ENCODE measurements at places on chromosomes 3 and 15. TPM values are rescaled to one million over a fixed set of nuclear protein-coding genes. Genes with fewer than 3 reads are reported as not detected.

DNA sequence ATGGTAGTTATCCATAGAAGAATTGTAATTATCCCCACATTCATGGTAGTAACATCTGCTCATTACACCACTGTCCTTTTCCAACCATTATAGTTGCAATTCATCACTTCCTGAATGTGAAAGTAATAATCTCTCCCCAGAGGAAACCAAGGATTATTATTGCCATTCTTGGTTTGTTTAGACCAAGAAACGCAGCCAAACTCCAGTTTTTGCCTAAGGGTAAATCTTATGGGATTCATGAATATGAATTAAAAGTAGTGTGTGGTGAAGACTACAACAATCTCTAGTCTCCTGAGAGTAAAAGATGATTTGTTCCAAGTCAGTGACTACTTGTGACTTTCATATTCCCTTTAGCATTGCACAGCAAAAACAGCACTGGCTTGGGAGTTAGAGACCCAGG, 45.7 kb upstream of the ABI3BP start:
- DNase-seq = no peak
- no peak overlapping the region for H3K4me3 ChIP-seq
- H3K27me3 ChIP-seq = no peaks in the 10 kb centered on the region
- H3K27ac ChIP-seq = no peak overlapping the region
- no peaks in the 10 kb centered on the region for H3K4me1 ChIP-seq

DNA sequence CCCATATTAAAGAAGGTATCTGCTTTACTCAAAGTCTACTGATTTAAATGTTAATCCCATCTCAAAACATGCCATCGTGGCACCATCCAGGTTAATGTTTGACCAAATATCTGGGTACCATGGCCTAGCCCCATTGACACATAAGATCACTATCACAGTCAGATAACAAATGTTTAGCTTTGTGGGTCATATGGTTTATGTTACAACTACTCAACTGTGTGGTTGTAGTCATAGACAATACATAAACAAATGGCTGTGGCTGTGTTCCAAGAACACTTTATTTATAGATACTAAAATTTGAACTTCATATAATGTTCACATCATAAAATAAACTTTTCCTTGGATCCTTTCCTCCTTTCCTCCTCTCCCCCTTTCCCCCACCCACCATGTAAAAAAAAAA, 9.8 kb upstream of the SNRPN start:
- no peaks in the 10 kb centered on the region for H3K4me1 ChIP-seq
- H3K4me3 ChIP-seq = no peak overlapping the region
- no peak overlapping the region for H3K27ac ChIP-seq
- no peaks in the 10 kb centered on the region for H3K36me3 ChIP-seq
- no peak for DNase-seq

- H3K4me1 ChIP-seq = no peaks in the 10 kb centered on the region
- H3K27ac ChIP-seq = no peak overlapping the region
- DNase-seq = no peak
- no peak overlapping the region for H3K4me3 ChIP-seq
- no peaks in the 10 kb centered on the region for H3K27me3 ChIP-seq
Observed at GRCh38 chr3:134066651-134067530, 37.2 kb upstream of the SLCO2A1 start.

DNA sequence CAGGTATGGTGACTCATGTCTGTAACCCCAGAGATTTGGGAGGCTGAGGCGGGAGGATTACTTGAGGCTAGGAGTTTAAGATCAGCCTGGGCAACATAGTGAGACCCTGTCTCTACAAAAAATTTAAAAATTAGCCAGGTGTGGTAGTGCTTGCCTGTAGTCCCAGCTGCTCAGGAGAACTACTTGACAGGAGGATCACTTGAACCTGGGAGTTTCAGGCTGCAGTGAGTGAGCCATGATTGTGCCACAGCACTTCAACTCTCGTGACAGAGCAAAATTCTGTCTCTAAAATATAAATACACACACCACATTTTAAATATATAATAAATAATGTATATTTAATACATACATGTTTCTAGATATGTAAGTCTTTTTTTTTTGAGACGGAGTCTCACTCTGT, 53.5 kb upstream of the TEX264 start:
- H3K27me3 ChIP-seq = no peaks in the 10 kb centered on the region
- H3K4me1 ChIP-seq = no peaks in the 10 kb centered on the region
- H3K36me3 ChIP-seq = no peaks in the 10 kb centered on the region
- H3K27ac ChIP-seq = no peak overlapping the region

The SERPINI2 gene
- not detected for total RNA-seq

Data from natural killer cell (primary cell).